ENCODE measurements at places on chromosomes 13 and 19. TPM values are rescaled to one million over a fixed set of nuclear protein-coding genes. Genes with fewer than 3 reads are reported as not detected.

Gene B3GNT3
- total RNA-seq: 36.2 TPM

DNA sequence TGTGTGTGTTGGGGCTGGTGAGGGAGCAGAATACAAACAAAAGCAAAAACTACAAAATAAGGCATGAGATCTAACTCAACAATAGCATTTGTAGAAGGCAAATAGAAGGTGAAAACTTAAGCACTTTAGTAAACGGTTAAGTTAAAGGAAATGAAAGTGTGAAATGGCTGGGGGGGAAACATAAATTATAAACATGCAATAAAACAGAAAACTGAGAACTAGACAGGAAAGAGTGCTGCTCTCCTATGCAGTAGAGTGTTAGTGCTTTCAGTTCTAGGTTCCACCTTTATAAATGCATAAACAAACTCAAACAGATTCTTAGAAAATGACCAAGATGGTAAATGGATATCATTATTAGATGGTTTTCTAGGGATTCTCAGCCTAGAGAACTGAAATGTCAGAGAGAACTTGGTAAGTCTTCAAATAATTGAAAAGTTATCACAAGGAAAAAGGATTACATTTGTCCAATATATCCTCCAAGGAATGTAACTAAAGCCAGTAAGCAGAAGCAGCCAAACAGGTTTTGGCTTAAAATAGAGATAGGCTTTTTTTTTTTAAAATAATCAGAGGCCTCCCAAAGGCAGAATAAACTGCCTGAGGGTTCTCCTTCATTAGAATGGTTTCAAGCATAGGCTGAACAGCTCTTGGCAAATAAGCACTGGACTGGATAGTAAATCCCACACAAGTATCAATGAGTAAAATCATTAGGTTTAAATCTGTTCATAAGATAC lies 23.3 kb downstream of the RBM26 start:
- no peak for DNase-seq
- H3K36me3 ChIP-seq: no peaks in the 10 kb centered on the region
- H3K27ac ChIP-seq: no peak overlapping the region
- no peaks in the 10 kb centered on the region for H3K27me3 ChIP-seq
- no peaks in the 10 kb centered on the region for H3K4me1 ChIP-seq

Gene MAG
- 1.1 TPM for total RNA-seq

Gene GFY
- total RNA-seq: not detected

Gene OR1I1
- not detected for total RNA-seq

Gene SMIM24
- 49.8 TPM for total RNA-seq

Gene KCNC3
- 31.0 TPM for total RNA-seq
